ENCODE measurements at places on chromosomes 4 and X. TPM values are rescaled to one million over a fixed set of nuclear protein-coding genes. Genes with fewer than 3 reads are reported as not detected.

UCHL1 gene
- total RNA-seq = 328 TPM

CCDC110 gene
- total RNA-seq = 0.28 TPM

HPGD gene
- not detected for total RNA-seq

GPR143 gene
- 9.3 TPM for total RNA-seq

MAP7D2 gene
- total RNA-seq = 0.15 TPM

KLKB1 gene
- total RNA-seq = not detected

AREG gene
- total RNA-seq = 0.55 TPM

C4orf36 gene
- not detected for total RNA-seq

RHOXF2B gene
- not detected for total RNA-seq

PDCL2 gene
- total RNA-seq = not detected

COX18 gene
- 13.0 TPM for total RNA-seq

RAB33A gene
- 0.91 TPM for total RNA-seq

CXCL11 gene
- 1.1 TPM for total RNA-seq

TGIF2LX gene
- not detected for total RNA-seq

NLRP2B gene
- not detected for total RNA-seq

MID1IP1 gene
- 25.1 TPM for total RNA-seq

PRDX4 gene
- 144 TPM for total RNA-seq
